Caco-2 (cell line): ENCODE measurements at places on chromosomes 11 and 22.

GRCh38 chr11:61701242-61701886, 21.2 kb downstream of the DAGLA start:
- peak; percentile 78 for DNase-seq
- no peak overlapping the region for H3K4me3 ChIP-seq
- no peaks in the 10 kb centered on the region for H3K27me3 ChIP-seq
- peaks cover 39% of the 10 kb centered on the region for H3K4me1 ChIP-seq

DNA sequence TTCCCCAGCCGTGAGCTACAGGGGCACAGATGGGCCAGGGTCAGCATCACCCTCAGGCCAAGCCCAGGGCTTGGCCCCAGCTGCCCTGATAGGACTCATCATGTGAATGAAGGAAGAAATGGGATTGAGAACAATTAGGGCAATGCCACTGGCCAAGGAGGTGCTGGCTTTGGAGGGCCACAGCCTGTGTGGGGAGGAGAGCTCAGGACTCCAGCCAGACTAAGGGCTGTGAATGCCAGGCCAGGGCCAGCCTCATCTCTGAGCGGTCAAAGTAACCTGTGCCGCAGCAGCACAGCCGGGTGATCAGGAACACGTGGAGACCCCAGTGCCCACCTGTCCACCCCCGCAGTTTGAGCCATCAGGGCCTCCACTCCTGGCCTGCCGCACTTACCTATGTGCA, 10.1 kb downstream of the CHID1 start:
- H3K27me3 ChIP-seq: no peaks in the 10 kb centered on the region
- no peak overlapping the region for H3K4me3 ChIP-seq
- no peaks in the 10 kb centered on the region for H3K4me1 ChIP-seq
- H3K36me3 ChIP-seq: peaks cover 9% of the 10 kb centered on the region

- H3K4me3 ChIP-seq: no peak overlapping the region
- H3K27me3 ChIP-seq: no peaks in the 10 kb centered on the region
Measured at GRCh38 chr11:106840947-106841346, 177.3 kb downstream of the GUCY1A2 start.

GRCh38 chr22:40567106-40567505, 69.4 kb downstream of the MRTFA start:
- H3K4me3 ChIP-seq: no peak overlapping the region
- no peaks in the 10 kb centered on the region for H3K27me3 ChIP-seq

DNA sequence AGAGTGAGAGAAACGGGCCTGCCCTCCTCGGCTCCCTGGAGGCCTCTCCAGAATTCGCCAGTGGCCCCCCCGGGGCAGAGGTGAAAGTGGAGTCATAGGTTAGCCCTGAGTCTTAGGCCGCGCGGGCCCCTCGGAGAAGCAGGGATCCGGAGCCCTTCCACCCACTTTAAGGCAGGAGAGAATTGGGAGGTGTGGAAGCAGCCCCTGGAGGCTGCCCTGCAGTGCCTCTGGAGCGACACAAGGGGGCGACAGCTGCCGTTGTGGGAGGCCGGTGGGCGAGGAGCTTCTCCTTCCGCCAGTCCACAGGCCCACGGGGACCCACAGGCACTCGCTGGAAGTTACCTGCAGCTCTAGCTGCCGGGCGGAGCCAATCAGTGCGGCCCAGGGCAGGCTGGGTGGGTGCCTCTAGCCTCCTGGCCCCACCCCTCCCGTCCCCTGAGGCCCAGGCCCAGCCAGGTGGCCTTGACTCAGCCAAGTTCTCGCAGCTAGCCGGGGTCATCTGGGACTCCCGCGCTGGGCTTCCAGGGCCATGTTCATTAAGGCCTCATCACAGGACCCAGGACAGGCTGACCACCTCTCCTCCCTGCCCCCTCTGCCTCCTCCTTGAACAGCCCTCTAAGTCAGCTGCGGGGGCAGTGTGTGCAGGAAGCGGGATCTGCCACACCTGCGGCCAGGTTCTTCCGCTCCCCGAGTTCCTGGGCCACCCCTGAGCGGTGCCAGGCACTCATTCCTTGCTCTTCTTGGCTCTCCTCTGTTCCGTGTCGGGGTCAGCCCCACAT, 5.0 kb downstream of the DGKZ start:
- no peak overlapping the region for H3K27ac ChIP-seq
- no peak overlapping the region for H3K4me3 ChIP-seq
- H3K4me1 ChIP-seq: peaks cover 11% of the 10 kb centered on the region; the same call in 1 of the 2 replicates
- H3K27me3 ChIP-seq: no peaks in the 10 kb centered on the region
- H3K36me3 ChIP-seq: peaks cover 3% of the 10 kb centered on the region; the same call in 1 of the 2 replicates
